Stimulated activated CD8-positive, alpha-beta memory T cell treated with anti-CD3 and anti-CD28 coated beads, Interleukin-4, amount 100 ng/mL, for 1 hour (primary cell): ENCODE measurements at places on chromosomes 13 and 19.

- DNase-seq: no peak
These were observed 24.3 kb downstream of the LEUTX start for GRCh38 chr19:39802958-39803357.

- DNase-seq: peak; percentile 94
These were observed at the start of gene U2AF2 for GRCh38 chr19:55654868-55655647. U2AF2 (plus strand) TSS chr19:55655035; CDS start chr19:55655105, 70 bp downstream.

DNA sequence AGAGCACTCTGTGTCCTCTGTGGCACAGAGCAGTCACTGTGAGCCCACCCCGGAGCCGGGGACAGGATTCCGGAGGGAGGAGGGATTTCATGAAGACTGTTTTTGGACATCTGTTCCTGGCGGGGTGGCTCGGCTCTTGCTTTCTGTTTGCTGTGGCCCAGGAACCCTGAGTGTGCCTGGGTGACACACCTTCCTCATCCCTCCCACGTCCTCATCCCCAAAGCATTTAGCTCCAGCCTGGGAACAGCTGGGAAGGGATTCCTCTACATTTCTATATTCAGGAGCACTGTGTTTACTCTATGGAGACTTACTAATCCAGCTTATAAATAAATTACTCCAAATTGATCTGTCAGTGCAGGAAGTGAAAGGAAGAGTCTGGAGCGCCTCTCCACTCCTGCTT, 97.8 kb upstream of the UBL3 start:
- no peak for DNase-seq

GRCh38 chr19:2260341-2260805, 4.2 kb upstream of the JSRP1 start:
- no peak for DNase-seq

GRCh38 chr13:30030141-30030750, 179.8 kb upstream of the UBL3 start:
- no peak for DNase-seq

DNA sequence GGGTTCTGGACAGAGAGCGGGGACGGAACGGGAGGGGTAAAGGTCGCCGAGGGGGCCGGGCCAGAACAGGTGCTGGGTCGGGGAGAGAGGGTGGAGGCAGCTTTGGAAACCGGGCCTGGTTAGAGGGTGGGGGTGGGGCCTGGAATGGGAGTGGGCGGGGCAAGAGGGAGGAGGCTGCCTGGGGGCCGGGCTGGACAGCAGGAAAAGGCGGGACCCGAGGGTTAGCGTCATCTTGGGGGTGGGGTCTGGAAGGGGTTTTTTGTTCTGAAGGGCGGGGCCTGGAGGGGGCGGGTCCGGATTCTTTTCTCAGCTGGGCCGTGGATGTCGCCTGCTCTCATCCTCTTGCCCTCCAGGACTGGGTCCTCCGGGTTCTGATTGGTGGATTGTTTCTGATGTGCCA, 4.3 kb upstream of the ZNF813 start:
- DNase-seq: no peak

- DNase-seq: no peak
These were observed 15.4 kb downstream of the DNASE2 start for GRCh38 chr19:12865746-12866415.

GRCh38 chr13:51520524-51520923, 63.7 kb upstream of the WDFY2 start:
- DNase-seq: no peak

GRCh38 chr13:52765611-52766390, 26.2 kb upstream of the CNMD start:
- no peak for DNase-seq
